ENCODE measurements at places on chromosomes 2 and 18.

DNA sequence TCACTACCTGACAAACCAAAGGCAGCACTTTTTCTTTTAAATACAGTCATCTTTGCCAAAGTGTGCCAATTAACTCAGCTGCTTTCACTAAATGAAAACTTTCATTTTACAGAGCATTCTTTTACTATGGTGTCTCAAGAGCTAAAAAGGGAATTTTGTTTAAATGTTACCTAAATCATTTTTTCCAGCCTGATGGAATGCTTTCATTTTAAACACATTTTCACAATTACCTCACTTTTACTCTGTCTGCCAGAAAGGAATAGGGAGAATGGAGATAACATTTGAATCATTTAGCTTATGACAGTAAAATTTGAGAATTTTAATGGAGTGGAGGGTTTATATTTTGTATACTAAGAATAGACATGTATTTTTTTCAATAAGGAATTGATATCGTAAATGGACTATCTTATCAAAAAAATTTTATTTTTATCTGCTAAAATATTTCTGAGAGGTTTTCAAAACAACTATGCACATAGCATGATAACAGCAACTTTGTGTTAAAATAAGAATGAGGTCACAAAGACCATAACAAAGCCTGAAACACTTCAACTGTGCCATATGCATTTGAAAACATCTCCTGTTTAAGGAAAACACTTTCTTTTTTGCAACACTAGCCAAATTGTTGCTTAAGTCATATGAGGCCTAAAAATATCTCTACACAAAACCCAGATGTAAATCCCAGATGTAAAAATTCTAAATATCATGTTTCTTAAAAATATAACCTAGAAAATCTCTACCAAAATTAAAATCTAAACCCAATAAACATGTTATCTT lies 769.9 kb upstream of the FSHR start:
- DNase-seq, result no peak

DNA sequence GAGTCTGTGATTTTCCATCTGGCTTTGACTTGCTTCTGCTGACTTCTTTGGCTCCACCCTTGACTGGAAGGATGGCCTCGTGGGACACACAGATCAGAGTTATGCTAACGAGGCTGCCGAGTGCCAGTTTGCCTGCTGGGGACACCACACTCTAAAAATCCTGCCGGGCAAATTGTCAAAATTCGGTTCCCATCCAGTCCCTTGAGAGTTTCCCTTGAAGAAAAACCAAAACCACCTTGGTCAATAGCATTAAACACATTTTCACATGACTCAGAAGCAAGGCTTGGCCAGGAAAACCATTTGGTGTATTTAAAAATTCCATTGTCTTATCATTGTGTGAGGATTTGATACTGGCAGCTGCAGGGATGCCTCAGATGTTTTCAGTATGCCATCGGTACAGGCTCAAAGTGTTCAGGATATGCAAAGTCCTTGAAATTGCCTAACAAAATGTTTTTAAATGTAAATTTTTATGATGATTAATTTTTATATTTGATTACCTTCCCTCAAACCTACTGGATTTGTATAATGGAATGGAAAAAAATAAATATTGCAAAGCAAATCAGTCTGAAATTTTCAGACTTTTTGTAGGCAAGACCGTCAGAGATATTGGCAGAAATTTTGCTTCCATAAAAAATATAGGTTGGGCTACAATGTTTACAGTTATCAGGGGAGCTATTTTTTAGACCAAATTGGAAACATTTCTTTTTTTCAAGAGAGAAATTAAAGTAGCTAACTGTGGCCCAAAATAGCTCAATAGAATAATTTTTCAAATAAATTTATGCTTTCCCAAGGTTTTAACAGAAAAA lies 41.6 kb downstream of the KCNE4 start:
- DNase-seq, result no peak

DNA sequence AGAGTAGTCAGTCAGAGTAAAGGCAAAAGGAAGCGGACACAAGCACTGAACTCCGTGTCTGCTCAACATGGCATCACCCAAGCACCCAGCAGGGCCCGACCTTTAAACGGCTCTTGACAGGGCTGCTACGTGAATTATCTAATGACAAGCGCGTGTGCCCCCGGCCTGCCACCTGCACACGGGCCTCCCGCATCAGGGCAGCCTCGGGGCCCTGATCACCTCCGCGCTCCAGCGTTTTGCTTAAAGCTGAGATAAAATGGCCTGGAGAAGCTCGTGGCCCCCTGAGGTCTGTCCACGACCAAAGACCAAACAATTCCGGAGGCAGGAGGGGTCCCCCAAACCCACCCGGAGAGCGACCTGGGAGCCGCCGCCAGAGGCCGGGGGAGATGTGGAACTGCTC lies 376 bp downstream of the NDUFA10 start:
- DNase-seq, result no peak

DNA sequence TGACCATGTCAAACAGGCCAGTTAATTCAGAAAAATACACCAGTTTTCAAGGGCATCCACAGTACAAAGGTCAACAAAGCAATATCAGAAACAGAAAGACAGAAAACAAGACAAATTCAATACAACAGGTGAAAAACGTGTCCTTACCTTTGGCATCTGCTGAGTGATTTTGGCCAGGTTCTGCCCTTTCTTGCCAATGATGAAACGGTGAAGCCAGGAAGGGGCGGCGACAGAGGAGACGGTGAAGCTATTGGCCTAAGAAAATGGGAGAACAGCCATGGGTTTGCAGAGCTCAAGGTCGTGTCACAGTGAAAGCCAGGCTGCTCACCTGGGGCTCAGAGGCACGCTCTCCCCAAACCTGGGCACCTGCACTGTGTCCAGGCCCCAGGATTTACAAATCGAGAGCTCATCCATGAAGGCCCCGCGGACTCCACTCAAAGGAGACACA lies 60.5 kb downstream of the HDLBP start:
- DNase-seq, result no peak

DNA sequence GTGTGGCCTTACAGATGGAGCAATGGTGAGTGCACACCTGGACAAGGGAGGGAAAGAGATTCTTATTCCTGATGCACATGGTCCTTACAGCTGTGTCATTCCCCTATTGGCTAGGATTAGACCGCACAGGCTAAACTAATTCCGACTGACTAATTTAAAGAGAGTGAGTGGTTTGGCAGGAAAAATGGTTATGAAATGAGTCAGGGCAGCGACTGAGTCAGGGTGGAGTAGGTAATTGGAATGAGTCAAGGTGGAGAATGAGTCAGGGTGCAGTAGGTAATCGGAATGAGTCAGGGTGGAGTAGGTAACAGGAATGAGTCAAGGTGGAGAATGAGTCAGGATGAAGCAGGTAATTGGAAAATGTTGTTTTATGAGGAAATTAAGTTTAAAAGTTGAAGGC lies 1353.7 kb upstream of the LRRTM1 start:
- DNase-seq, result no peak

GRCh38 chr2:102044235-102044896 lies 52.6 kb downstream of the IL1R2 start:
- DNase-seq, result no peak

DNA sequence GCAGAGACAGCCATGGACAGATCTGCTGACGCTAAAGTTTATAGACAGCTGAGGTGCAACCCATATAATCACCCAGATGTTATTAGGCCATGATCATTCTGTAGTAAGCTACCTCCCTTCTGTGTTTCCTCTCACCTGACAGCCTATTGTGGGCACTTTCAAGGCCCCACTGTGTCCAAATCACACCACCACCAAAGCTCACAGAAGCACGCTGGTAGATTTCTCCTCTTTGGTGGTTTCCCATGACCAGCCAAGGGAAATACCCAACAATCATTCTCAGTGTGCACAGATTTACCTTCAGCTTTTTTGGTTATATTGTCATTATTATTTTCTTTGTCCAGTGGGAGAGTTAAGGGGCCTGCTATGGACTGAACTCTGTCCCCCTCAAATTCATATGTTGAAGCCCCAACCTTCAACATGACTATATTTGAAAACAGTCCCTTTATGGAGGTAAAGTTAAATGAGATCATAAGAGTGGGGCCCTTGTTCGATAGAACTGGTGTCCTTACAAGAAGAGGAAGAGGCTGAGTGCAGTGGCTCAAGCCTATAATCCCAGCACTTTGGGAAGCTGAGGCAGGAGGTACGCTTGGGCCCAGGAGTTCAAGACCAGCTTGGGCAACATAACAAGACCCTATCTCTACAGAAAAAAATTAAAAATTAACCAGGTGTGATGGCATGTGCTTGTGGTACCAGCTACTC lies 74.0 kb upstream of the MSH6 start:
- no peak for DNase-seq

GRCh38 chr2:40032650-40033319 lies 253.7 kb upstream of the THUMPD2 start:
- DNase-seq, result no peak

GRCh38 chr2:49261781-49262180 lies 107.5 kb upstream of the FSHR start:
- no peak for DNase-seq

GRCh38 chr2:202818321-202818720 lies 53.2 kb downstream of the ICA1L start:
- DNase-seq, result no peak

- DNase-seq, result no peak
Measured at GRCh38 chr2:234335661-234336228, 161.1 kb downstream of the ARL4C start.

DNA sequence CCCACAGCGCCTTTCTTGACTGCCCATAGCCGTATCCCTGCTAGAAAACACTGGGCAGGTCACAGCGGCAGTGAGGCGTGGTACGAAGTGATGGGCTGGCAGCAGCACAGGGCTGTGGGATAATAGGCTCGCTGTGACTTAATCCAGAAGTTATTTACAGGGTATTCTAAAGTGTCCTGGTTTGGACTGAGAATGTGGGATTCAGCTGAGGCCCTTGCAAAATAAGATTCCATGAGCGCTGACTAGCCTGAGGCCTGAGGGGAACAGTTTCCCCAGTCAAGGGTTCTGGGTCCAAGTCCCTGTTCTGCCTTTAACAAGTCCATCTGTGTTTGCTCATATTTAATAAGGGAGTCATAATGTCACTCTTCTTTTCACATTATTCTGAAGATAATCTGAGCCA lies 34.6 kb downstream of the SETBP1 start:
- DNase-seq, result no peak

All from SIG-M5 (cell line).